CD4-positive, CD25-positive, alpha-beta regulatory T cell (primary cell): ENCODE measurements at places on chromosomes 1 and 21. TPM values are rescaled to one million over a fixed set of nuclear protein-coding genes. Genes with fewer than 3 reads are reported as not detected.

The KCNJ10 gene
- polyA plus RNA-seq, result not detected

The CYP4B1 gene
- polyA plus RNA-seq, result not detected

The ANKRD65 gene
- 0.14 TPM for polyA plus RNA-seq

The RAB13 gene
- polyA plus RNA-seq, result not detected

The TARDBP gene
- 79.3 TPM for polyA plus RNA-seq

The TMCC2 gene
- 0.25 TPM for polyA plus RNA-seq

The LORICRIN gene
- not detected for polyA plus RNA-seq

The CELA2B gene
- not detected for polyA plus RNA-seq

The SLC6A9 gene
- polyA plus RNA-seq, result not detected

The SPRR1A gene
- polyA plus RNA-seq, result not detected

The ZMPSTE24 gene
- 31.8 TPM for polyA plus RNA-seq

The CYP2J2 gene
- 0.47 TPM for polyA plus RNA-seq
